WERI-Rb-1 (cell line): ENCODE measurements at places on chromosomes 16 and 17.

DNA sequence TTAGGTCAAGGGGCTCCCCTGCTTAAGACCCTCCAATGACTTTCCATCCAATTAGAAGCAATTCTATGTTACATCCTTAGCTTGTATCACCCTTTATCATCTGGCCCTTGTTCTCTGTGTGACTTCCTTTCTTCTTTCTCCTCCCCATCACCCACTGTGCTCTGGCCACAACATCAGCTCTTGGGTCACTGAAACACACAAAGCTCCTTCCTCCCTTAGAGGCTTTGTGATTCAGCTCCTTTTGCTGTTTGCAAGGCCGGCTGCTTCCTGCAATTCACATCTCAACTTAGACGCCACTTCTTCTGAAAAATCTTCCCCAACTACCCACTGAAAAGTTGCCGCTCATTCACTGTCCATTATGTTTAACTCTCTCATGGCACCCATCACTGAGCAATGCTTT lies 130.9 kb upstream of the CACNG3 start:
- no peak for DNase-seq

GRCh38 chr17:61393904-61394629 lies 5.6 kb upstream of the TBX2 start:
- peak; percentile 93 for DNase-seq

GRCh38 chr17:73474370-73474988 lies 162.7 kb upstream of the CDC42EP4 start:
- no peak for DNase-seq

GRCh38 chr17:1958134-1958881 lies 66.8 kb downstream of the RTN4RL1 start:
- no peak for DNase-seq

DNA sequence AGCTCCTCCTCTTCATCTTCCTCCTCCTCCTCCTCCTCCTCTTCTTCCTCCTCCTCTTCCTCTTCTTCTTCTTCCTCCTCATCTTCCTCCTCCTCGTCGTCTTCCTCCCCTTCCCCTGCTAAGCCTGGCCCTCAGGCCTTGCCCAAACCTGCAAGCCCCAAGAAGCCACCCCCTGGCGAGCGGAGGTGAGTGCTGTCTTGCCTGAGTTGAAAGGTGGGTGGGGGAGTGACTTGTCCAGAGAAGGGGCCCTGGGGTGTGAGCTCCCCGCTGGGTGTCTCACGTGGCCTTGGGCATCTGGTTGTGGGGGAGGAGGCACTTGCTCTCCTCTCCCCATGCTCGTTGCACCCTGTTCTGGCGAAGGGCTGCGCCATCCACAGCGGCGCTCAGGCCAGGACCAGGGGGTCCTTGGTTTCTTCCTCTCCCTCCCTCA lies 8.0 kb downstream of the ELOB start:
- DNase-seq, result no peak

GRCh38 chr16:12545297-12545610 lies 258.4 kb downstream of the CPPED1 start:
- no peak for DNase-seq

GRCh38 chr17:22435231-22435974 lies 743.1 kb downstream of the KCNJ18 start:
- no peak for DNase-seq

- DNase-seq, result peak; percentile 43
Measured at GRCh38 chr16:88785106-88785924, at the start of gene PIEZO1. TSS of gene PIEZO1 (minus strand) at chr16:88785220. CDS start at chr16:88784964, 256 bp downstream.

- no peak for DNase-seq
Measured at GRCh38 chr17:75589919-75590303, 2.3 kb downstream of the MYO15B start.

- no peak for DNase-seq
Measured at GRCh38 chr16:73998707-73999106, 297.9 kb upstream of the PSMD7 start.

DNA sequence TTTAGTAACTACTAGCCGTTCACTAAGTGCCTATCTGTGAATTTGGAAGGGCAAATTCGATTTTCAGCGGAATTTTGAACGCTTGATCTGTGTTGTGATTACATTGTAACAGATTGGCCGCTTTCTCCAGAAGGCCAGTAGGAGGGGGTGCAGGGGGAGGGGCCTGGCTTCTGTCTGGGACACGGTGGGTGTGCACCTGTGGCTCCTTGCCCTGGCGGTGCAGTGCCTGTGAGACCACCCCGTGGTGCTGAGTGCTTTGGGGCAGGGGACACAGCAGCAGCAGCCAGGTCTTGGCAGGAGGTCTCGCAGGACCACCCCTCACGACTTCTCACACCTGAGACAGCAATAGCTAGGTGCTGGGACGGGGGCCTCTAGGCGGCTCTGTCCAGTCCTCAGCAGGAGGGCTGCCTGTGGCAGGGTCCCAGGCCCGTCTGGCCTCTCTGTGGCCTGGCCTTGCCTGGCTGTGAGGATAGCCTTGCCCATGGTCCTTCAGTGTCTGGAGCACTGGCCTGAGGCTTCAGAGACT lies 1.8 kb downstream of the UBE2I start:
- DNase-seq, result no peak

- no peak for DNase-seq
Measured at GRCh38 chr16:73048292-73049080, 558 bp upstream of the ZFHX3 start.

- DNase-seq, result no peak
Measured at GRCh38 chr17:33789658-33790057, 465.4 kb upstream of the CCL2 start.

DNA sequence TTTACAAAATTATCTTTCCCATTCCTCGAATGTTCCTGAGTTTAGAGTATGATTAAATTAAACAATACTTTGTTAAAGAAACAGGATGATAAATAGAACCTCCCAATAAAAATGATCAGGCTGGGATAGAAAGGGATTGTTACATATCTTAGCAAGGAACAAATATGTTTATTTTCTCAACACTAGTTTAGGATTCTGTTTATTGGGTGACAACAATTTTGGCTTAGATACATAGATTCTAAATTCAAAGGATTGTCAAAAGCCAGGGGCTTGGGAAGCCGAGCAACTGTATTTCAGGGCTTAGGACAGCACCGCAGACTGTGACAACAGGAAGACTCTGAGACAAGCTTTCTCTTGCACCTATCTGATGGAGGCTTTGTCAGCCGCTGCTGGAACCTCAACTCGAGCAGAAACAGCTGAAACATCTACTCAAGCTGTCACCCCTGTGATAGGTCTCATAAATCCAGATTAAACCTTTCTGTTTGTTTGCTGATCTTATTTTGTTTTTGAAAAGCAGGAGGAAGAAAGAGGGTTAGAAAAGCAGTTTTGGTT lies 562.8 kb upstream of the ZFHX3 start:
- DNase-seq, result no peak

- DNase-seq, result no peak
Measured at GRCh38 chr16:28210264-28210663, 1.5 kb downstream of the XPO6 start.

GRCh38 chr17:57480438-57481196 lies 224.3 kb downstream of the MSI2 start:
- no peak for DNase-seq

DNA sequence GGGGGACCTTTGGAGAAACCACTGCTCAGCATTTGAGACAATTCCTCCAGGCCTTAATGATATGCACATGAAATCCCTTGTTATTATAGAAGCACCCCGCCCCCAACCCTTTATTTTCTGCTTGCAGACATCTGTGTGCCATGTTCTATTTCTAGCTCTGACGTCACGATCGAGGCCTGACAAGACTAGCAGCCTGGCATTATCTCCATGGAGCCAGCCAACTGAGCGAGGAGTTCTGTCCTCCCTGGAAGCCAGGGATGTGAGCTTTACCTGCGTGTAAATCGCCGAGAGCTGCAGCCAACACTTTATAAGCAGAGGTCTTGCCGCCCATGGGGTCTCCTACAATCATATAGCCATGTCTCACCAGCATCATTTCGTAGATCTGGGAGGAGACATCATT lies 116.9 kb downstream of the DNAH3 start:
- peak; percentile 23 for DNase-seq

DNA sequence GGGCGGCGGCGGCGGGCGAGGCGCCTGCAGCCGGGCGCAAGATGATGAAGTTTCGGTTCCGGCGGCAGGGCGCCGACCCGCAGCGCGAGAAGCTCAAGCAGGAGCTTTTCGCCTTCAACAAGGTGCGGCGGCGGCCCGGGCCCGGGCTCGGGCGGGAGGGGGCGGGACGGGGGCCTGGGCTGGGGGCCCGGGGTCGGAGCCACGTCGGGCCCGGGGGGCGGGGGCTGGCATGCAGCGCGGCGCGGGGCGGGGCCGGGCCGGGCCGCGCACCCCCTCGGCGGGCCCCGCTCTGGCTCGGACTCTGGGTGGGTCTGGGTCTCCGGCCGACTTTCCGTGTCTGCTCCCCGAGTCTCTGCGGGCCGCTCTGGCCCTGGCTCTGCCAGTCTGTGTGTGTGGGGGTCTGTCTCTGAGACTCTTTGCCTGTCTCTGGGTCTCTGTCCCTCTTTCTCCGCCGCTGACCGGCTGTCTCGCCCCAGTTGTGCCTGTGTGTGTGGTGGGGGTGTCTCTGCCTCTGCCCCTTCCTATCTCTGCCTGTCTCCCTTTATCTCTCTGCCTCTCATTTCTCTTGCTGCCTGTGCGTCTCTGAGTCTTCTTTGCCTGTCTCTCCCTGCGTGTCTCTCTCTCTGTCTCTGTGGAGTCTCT lies 328 bp downstream of the LLGL1 start:
- DNase-seq, result no peak

- no peak for DNase-seq
Measured at GRCh38 chr17:35313875-35314409, 59.5 kb downstream of the SLFN11 start.

GRCh38 chr16:370443-370842 lies at the start of gene MRPL28:
TSS of gene MRPL28 (minus strand) at chr16:370538. CDS start at chr16:370218, 320 bp downstream.
- DNase-seq, result peak; percentile 95

- no peak for DNase-seq
Measured at GRCh38 chr17:50203086-50203485, 1.7 kb upstream of the COL1A1 start.

DNA sequence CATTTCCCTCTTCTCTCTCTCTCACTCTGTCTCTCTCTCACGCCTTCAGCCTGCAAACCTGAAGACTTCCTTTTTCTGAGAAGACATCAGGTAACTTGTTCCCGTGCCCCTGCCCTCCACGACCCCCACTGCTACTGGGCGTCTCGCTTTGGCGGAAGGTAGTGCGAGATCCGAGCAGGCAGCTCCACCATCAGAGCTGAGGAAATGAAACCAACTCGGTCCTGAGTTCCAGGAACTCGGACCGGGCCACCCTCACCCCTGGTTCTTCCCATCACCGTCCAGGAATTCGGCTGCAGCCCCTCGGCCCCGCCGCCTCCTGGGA lies 585 bp downstream of the MLKL start:
- no peak for DNase-seq

DNA sequence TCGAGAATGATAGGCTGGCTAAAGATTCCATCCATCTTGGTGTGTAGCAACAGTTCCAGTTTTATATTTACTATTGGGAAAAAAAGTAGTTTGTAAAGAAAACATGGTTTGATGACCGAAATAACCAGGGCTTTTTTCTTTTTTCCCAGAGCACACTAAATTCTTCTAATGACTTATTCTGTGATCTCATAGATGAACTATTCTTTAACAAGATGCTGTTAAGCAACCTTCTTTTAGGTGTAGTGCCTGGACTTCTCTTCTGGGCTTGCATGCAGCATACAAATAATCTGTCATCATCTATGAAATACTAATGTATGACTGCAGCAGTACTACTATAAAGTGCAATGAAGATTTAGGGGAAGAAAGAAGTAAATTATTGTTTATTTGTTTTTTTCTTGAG lies 11.0 kb upstream of the CAPNS2 start:
- no peak for DNase-seq

DNA sequence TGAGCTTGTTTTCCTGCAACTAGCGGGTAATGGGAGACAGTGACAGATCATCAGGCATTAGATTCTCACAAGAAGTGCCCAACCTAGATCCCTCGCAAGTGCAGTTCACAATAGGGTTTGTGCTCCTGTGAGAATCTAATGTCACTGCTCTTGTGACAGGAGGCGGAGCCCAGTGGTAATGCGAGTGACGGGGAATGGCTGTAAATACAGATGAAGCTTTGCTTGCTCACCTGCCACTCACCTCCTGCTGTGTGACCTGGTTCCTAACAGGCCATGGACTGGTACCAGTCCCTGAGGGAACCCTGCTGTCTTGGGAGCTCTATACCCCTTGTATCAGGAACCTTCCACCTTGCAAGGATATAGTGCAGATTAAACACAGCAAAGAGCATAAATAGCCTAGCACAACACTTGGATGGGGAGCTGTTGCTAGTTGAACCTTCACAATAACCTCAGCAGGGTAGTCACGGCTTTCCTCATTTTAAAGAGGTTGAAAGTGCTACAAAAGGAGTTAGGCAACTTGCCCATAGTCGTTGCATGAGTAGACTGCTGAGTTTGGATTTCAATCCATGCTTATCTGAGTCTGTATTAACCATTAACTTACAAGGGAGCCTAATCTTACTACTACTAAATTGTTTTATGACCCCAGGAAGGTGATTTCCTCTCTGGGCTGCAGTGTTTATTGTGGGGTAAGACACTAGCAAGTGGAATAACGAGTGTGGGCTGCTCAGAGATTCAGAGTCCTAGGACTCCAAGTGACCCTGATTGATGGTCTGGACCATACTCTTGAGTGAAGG lies 156.6 kb upstream of the ZFHX3 start:
- no peak for DNase-seq

DNA sequence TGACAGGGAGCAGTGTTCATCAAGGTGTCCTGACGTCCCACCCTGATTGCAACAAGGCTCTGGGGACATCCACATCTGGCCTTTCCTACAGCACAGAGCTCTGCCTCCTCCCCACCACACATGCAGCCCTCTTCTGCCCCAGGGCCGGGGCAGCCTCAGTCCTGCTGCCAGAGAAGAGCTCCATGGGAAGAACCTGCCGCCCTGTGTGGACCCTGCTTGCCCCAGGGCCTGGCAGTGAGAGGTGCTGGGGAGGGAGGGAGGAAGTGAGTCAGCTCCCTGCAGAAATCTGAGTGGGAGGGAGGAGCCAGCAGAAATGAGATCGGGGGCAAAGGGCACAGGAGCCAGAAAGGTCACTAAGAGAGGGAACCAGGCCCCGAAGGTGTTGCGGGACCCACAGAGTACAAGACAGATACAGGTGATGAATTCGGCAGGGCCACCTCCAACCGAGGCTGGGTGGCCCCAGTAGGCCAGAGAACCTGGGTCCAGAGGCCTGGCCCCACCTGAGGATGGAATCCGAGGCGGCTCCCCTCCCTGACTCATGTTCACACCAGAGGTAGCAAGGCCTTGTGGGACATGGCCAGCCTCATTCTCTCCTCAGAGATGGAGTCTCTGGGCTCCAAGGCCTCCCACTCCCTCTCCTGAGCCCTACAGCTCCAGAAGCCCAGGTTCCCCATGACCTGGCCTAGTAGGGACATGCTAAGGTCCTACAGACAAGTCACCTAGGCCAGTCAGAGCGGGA lies 24.8 kb downstream of the MYO18A start:
- no peak for DNase-seq
